ENCODE measurements at places on chromosomes 11 and 22.
A peak's percentile ranks its signal among the peaks of the same experiment; 100 is the strongest.

- no peak overlapping the region for H3K4me3 ChIP-seq
- no peaks in the 10 kb centered on the region for H3K4me1 ChIP-seq
- H3K27ac ChIP-seq, result no peak overlapping the region
Observed at GRCh38 chr11:92340839-92341238, 116.2 kb downstream of the FAT3 start.

GRCh38 chr11:73288192-73288872 lies 16.2 kb downstream of the P2RY6 start:
- no peaks in the 10 kb centered on the region for H3K36me3 ChIP-seq
- peaks cover 13% of the 10 kb centered on the region for H3K4me1 ChIP-seq
- no peak overlapping the region for H3K4me3 ChIP-seq
- peak overlapping the region; percentile 52 for H3K27ac ChIP-seq

GRCh38 chr11:35388061-35388460 lies 31.3 kb downstream of the SLC1A2 start:
- no peak overlapping the region for H3K27ac ChIP-seq
- no peaks in the 10 kb centered on the region for H3K36me3 ChIP-seq
- DNase-seq, result no peak
- H3K4me1 ChIP-seq, result no peaks in the 10 kb centered on the region
- no peak overlapping the region for H3K4me3 ChIP-seq
- no peaks in the 10 kb centered on the region for H3K27me3 ChIP-seq

- H3K27ac ChIP-seq, result no peak overlapping the region
- no peaks in the 10 kb centered on the region for H3K36me3 ChIP-seq
- H3K4me3 ChIP-seq, result no peak overlapping the region
- H3K27me3 ChIP-seq, result no peaks in the 10 kb centered on the region
- no peak for DNase-seq
- H3K4me1 ChIP-seq, result no peaks in the 10 kb centered on the region
Observed at GRCh38 chr11:47869544-47870393, 21.6 kb upstream of the NUP160 start.

GRCh38 chr22:33030923-33031525 lies 27.2 kb downstream of the SYN3 start:
- no peak for DNase-seq
- no peaks in the 10 kb centered on the region for H3K4me1 ChIP-seq
- H3K36me3 ChIP-seq, result no peaks in the 10 kb centered on the region
- H3K27ac ChIP-seq, result no peak overlapping the region

GRCh38 chr11:24705474-24705873 lies 208.6 kb downstream of the LUZP2 start:
- no peak overlapping the region for H3K27ac ChIP-seq
- no peaks in the 10 kb centered on the region for H3K4me1 ChIP-seq
- no peak for DNase-seq
- H3K4me3 ChIP-seq, result no peak overlapping the region

DNA sequence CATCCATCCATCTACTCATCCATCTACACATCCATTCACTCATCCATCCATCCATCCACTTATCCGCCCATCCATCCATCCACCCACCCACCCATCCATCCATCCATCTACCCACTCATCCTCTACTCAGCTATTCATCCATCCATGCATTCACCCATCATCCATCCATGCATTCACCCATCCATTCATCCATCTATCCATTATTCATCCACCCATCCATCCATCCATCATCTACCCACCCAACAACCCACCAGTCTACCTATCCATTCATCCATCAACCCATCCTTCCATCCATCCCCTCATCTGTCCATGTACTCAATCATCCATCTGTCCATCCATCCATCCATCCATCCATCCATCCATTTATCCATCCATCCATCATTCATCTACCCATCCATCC lies 972.7 kb downstream of the BRD1 start:
- H3K27me3 ChIP-seq, result no peaks in the 10 kb centered on the region
- H3K36me3 ChIP-seq, result no peaks in the 10 kb centered on the region
- H3K27ac ChIP-seq, result no peak overlapping the region
- no peaks in the 10 kb centered on the region for H3K4me1 ChIP-seq
- no peak for DNase-seq

- no peaks in the 10 kb centered on the region for H3K36me3 ChIP-seq
- no peaks in the 10 kb centered on the region for H3K27me3 ChIP-seq
- H3K4me1 ChIP-seq, result peaks cover 4% of the 10 kb centered on the region
Observed at GRCh38 chr11:59011655-59012397, 72.5 kb downstream of the GLYATL1 start.

All from hepatocyte (in vitro differentiated cells).